ENCODE measurements at places on chromosomes 5 and 9.

- no peak for DNase-seq
Measured at GRCh38 chr9:79610791-79611614, 39.2 kb downstream of the TLE4 start.

GRCh38 chr5:121199216-121199999 is 652.3 kb upstream of the FTMT start:
- no peak for DNase-seq

GRCh38 chr9:114446036-114446435 is 58.3 kb upstream of the AKNA start:
- no peak for DNase-seq

DNA sequence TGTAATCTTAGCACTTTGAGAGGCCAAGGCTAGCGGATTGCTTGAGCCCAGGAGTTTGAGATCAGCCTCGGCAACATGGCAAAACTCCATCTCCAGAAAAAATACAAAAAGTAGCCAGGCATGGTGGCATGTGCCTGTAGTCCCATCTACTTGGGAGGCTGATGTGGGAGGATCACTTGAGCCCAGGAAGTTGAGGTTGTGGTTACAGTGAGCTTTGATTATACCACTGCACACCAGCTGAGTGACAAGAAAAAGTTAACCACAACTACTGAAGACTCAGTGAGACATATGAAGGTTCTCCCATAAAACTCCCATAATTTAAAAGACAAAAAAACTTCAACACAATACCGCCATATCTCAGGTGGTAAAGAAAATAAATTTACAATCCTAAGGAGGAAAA is 98.0 kb downstream of the NR6A1 start:
- no peak for DNase-seq

- no peak for DNase-seq
Measured at GRCh38 chr5:171911152-171911551, 95.3 kb downstream of the FBXW11 start.

DNA sequence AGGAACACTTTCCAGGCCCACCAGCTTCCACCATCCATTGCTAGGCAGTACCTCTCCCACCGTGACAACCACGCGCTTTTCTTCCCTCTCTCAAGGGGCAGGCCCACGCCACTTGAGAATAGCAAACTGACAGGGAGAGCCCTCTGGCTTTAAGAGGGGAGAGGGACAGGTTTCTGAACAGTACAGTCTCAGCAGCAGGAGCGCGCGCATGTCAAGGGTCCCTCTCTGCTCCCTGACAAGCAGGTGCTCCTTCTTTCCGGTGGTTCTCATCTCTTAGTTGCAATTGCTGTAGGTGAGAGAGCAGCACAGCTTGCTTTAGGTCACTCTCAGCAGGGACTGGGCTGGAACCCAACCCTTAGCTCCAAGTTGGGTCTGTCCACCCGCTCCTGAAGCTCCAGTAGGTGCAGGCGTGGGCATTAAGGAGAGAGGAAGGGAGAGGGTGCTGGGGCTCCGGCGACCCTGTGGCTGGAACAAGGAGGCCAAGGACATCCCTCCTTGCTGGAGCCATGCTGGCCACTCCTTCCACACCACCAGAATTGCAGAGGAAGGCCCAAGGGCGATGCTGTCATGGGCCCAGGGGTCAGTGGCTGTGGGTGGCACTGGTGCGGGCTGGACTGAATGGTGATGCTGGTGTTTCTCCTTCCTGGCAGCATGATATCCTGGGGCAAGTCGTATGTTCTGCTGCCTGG is 9.0 kb upstream of the PHF2 start:
- peak; percentile 29 for DNase-seq

DNA sequence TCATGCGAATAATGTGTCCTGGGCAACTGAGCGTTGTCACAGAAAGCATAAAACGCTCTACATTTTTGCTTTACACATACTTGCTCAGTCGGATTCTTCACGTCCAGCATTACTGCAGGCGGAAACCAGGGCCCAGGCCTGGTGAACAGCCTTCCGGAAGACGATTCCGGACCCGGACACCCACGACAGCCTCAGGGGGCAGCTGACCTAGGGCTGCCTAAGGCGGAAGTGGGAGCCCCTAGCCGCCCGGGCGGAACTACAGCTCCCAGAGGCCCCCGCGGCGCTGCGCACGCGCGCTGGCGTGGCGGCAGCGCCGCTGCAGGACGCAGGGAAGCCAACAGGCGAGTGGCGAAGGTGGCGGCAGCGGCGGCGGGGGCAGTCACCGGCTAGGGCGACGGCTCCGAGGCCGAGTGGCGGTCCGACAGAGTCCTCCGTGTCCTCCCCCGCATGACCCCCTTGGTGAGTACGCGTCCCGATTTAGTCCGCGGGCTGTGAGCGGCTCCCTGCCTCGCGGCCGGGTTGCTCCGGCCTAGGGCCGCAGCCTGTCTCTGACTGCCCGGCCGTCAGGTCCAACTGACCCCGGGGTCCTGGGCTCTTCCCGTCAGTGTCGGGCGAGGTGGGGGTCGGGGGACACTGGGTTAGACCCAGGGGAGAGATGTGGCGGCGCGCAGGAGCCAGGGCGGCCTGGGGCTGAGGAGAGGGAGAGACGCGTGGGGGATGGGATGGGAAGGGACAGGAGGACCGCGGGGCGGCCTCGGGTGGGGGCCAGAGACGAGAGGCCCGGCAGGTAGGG is at the start of gene GAPVD1:
Gene GAPVD1 (plus strand): TSS at position 326 of the 793 bp plus-strand sequence. CDS start 37,096 bp downstream, outside the sequence.
- peak; percentile 96 for DNase-seq
